ENCODE measurements at places on chromosomes 2 and 18.

GRCh38 chr18:56200381-56200911 is 437.9 kb downstream of the TXNL1 start:
- no peaks in the 10 kb centered on the region for H3K27me3 ChIP-seq
- H3K4me3 ChIP-seq: no peak overlapping the region
- H3K27ac ChIP-seq: no peak overlapping the region

- no peaks in the 10 kb centered on the region for H3K4me1 ChIP-seq
- no peak for DNase-seq
- H3K27ac ChIP-seq: no peak overlapping the region
- no peaks in the 10 kb centered on the region for H3K27me3 ChIP-seq
- no peaks in the 10 kb centered on the region for H3K36me3 ChIP-seq
Observed at GRCh38 chr2:69285379-69285894, 101.6 kb downstream of the GFPT1 start.

- no peaks in the 10 kb centered on the region for H3K27me3 ChIP-seq
- no peak overlapping the region for H3K4me3 ChIP-seq
- no peaks in the 10 kb centered on the region for H3K36me3 ChIP-seq
- peaks cover 7% of the 10 kb centered on the region for H3K4me1 ChIP-seq
- no peak overlapping the region for H3K27ac ChIP-seq
Observed at GRCh38 chr2:176171351-176172006, 14.4 kb downstream of the HOXD3 start.

DNA sequence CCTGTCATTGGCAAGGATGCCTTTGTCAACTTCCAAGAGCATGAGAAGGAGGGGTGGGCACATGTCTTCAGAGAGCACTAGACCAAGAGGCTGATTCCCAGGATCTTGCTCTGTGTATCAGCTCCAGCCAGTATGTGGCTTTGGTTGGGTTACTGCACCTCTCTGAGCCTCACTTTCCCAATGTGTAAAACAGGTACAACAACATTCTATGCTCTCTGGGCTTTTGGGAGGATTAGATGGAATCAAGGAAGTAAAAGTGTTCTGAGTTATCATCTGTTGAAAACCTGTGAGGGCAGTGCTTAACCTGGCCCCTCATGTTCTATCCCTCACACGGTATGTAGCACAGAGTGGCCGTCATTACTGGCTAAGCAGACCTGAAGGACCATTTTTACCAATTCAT is 103.9 kb downstream of the FHOD3 start:
- H3K27me3 ChIP-seq: no peaks in the 10 kb centered on the region
- no peaks in the 10 kb centered on the region for H3K4me1 ChIP-seq
- DNase-seq: no peak
- H3K27ac ChIP-seq: no peak overlapping the region
- H3K4me3 ChIP-seq: no peak overlapping the region
- no peaks in the 10 kb centered on the region for H3K36me3 ChIP-seq

GRCh38 chr2:210366675-210367080 is 51.7 kb upstream of the MYL1 start:
- H3K27me3 ChIP-seq: no peaks in the 10 kb centered on the region
- no peak overlapping the region for H3K27ac ChIP-seq
- no peaks in the 10 kb centered on the region for H3K36me3 ChIP-seq
- H3K4me3 ChIP-seq: no peak overlapping the region

DNA sequence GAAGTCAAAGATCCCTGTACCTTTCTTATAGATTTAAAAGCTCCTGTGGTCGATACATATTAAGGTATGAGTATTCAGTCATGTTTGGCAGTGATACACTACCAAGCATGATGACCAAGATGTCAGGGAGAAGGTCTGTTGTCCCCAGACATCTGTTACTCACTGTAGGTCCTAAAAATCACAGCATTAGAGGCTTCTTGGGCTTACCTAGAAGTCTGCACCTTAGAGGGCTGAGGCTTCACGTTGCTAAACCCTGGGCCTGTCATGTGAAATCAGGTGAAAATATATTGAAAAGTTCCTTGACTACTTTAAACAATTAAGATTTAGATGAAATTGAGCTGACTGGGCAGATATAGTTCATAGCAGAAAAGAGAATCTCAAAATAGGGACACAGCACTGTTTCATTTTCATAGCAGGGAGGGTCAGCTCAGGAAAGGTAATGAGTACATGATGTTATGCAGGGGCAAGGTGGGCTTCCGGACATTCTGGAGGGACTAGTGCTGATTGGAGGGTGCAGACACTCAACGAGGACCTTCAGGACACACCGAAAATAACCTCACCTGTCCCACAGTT is 78.7 kb downstream of the SPATS2L start:
- H3K27ac ChIP-seq: no peak overlapping the region
- no peak for DNase-seq
- H3K36me3 ChIP-seq: peaks cover 5% of the 10 kb centered on the region

- H3K27ac ChIP-seq: no peak overlapping the region
- no peak overlapping the region for H3K4me3 ChIP-seq
- H3K27me3 ChIP-seq: no peaks in the 10 kb centered on the region
- no peak for DNase-seq
- H3K36me3 ChIP-seq: no peaks in the 10 kb centered on the region
Observed at GRCh38 chr18:57131782-57132181, 15.1 kb upstream of the BOD1L2 start.

DNA sequence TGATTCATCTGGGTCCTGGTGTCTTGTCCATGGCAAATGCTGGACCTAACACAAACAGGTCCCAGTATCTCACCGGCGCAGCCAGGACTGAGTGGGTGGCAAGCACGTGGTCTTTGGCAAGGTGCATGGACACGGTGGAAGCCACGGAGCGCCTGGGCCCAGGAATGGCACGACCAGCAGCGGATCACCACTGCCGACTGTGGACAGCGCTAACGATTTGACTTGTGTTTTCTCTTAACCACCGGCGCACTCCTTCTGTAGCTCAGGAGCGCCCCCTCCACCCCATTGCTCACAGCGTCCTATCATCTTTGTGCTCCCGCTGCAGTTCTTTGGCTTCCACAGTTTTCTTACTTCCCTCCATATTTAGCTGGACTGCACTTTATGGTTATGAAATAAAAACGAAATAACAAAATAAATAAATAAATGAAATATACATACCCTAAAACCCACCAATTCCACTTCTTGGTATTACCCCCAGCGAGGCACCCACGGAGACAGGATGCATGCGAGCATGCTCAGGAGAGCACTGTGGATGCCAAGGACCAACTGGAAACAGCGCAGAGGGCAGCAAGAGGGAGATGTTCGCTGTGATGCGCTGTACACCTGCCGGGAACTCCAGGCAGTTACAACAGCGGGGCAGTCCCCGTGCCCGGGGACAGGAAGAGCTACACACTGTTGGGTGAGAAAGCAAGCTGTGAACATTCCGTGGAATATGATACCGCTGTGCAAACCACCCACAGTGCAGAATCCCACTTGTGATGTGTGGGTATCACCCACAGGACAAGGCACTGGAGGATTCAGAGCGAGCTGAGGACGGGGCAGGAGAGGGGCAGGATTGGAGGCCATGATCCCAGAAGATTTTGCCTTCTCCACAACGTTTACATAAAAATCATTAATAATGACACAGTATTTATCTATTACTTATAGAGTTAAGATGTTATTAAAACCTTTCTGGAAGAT is 7.0 kb upstream of the CIDEA start:
- H3K27ac ChIP-seq: no peak overlapping the region
- H3K36me3 ChIP-seq: no peaks in the 10 kb centered on the region
- DNase-seq: no peak
- no peak overlapping the region for H3K4me3 ChIP-seq
- no peaks in the 10 kb centered on the region for H3K27me3 ChIP-seq

- no peaks in the 10 kb centered on the region for H3K27me3 ChIP-seq
- no peaks in the 10 kb centered on the region for H3K4me1 ChIP-seq
- no peak overlapping the region for H3K27ac ChIP-seq
Observed at GRCh38 chr2:120480903-120481445, 135.0 kb downstream of the INHBB start.

DNA sequence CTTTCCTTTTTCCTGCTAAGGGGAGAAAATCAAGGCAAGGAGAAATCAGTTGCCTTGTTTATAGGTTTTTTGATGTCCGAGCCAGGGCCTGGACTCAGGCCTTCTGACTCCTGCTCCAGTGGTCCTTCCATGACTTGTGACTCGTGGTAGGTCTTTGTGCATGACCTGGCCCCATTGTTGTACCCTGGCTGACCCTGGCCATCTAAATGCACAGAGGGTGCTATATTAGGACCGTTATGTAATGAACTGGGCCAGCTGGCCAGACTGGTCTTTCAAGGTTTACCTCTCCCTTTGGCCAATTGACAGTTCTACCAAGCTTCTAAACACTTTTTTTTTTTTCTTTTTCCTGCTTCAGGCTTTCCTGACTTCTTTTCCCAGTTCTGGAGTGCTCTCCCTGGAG is 81.1 kb downstream of the SETBP1 start:
- peak; percentile 8 for DNase-seq
- H3K27ac ChIP-seq: no peak overlapping the region
- H3K4me1 ChIP-seq: 0 out of 2 replicates have a peak, but pooled peaks cover 4% of the 10 kb centered on the region
- no peak overlapping the region for H3K4me3 ChIP-seq

GRCh38 chr18:74994502-74995418 is 214.2 kb downstream of the PTGR3 start:
- no peaks in the 10 kb centered on the region for H3K4me1 ChIP-seq
- DNase-seq: no peak
- H3K4me3 ChIP-seq: no peak overlapping the region

GRCh38 chr18:39341129-39341528 is 1775.5 kb upstream of the CELF4 start:
- H3K4me1 ChIP-seq: peaks cover 13% of the 10 kb centered on the region
- no peaks in the 10 kb centered on the region for H3K27me3 ChIP-seq
- no peak for DNase-seq
- H3K36me3 ChIP-seq: no peaks in the 10 kb centered on the region
- H3K4me3 ChIP-seq: no peak overlapping the region

- H3K4me1 ChIP-seq: 0 out of 2 replicates have a peak, but pooled peaks cover 2% of the 10 kb centered on the region
- H3K27ac ChIP-seq: no peak overlapping the region
- H3K4me3 ChIP-seq: no peak overlapping the region
- H3K36me3 ChIP-seq: no peaks in the 10 kb centered on the region
Observed at GRCh38 chr2:214801068-214801467, 8.4 kb downstream of the BARD1 start.

- no peaks in the 10 kb centered on the region for H3K4me1 ChIP-seq
- no peak within 1 kb of the TSS for H3K4me3 ChIP-seq
- no peaks in the 10 kb centered on the region for H3K27me3 ChIP-seq
- H3K36me3 ChIP-seq: no peaks in the 10 kb centered on the region
Observed at GRCh38 chr2:233059797-233060500, at the start of gene INPP5D. Gene INPP5D, plus strand, starts transcription at chr2:233060342. Its CDS starts 137 bp downstream, at chr2:233060479.

GRCh38 chr2:179771791-179772190 is 89.6 kb downstream of the ZNF385B start:
- DNase-seq: no peak
- no peak overlapping the region for H3K27ac ChIP-seq
- no peaks in the 10 kb centered on the region for H3K36me3 ChIP-seq
- no peak overlapping the region for H3K4me3 ChIP-seq
- H3K4me1 ChIP-seq: no peaks in the 10 kb centered on the region

DNA sequence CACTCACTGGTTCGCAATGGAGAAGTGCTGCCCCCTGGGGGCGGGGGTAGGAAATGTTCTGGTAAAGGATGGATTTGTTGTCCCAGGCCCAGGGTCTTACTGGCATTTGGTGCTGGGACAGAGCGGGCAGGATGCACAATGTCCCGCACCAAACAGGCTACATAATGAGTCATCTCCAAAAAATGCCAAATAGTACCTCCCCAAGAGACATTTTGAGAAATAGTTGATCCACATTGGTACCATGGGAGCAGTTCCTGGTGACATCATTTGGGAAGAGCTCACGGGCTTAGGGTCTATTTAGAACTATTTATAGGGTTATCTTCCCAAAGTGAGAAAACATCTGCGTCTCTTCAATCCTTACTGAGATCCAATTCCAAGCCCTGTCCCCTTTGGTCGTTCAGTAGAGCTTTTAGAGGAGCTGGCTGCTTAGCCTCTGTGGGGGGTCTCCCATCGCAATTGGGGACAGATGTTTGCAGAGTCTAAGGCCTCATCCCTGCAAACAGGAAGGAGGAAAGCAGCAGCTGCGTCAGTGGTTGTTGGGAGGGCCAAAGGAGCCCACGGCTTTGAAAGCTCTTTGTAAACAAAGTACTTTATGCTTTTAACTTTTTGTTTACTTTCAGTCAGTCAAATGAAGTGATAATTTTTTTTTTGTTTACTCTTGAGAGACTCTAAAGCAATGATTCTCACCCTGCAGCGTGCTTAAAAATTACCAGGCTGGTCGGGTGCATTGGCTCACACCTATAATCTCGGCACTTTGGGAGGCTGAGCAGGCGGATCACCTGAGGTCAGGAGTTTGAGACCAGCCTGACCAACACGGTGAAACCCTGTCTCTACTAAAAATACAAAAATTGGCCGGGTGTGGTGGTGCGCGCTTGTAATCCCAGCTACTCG is 49.3 kb downstream of the GREB1 start:
- H3K27ac ChIP-seq: peak overlapping the region; percentile 21
- H3K27me3 ChIP-seq: no peaks in the 10 kb centered on the region
- H3K4me1 ChIP-seq: 0 out of 2 replicates have a peak, but pooled peaks cover 14% of the 10 kb centered on the region
- no peaks in the 10 kb centered on the region for H3K36me3 ChIP-seq

DNA sequence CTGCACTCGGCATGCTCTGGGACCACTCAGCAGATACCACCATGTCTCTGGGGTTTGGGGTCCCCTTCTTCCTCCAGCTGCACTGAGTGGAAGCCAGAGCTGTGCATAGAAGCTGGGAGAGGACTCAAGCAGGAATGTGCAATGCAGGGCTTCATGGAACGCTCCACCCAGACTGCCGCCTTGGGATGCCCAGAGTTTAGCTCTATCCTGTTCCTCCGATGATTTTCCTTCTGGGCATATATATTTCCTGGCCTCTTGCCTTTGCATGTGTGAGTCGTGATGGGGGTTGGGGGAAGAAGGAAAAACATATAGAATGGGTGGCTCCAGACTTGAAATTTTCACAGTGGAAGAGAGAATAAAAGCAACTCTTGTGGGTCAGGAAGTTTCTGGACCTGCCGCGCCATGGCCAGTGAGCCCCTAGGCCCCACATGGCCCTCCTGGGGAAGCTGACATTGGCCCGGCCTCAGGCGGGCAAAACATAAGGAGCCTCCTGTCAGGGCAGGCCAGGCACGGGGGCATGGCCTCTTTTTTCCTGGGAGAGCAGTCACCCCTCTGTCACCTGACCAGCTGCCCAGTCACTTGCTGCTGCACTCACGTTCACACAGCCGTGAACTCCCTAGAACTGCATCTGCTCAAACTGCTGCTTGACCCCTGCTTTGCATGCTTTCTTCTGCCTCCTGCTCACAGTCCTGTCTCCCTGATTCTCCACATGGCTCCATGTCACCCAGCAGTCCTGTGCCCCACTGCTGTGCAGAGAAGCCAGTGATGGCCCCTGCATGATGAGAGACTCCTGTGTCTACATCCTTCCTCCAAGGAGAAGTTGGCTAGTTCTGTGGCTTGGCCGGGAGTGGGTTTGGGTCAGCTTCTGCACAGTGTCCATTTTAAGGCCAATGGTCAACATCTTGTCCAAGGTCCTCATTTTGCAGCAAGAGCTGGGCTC is 197.8 kb downstream of the CTIF start:
- H3K4me1 ChIP-seq: no peaks in the 10 kb centered on the region
- no peak overlapping the region for H3K4me3 ChIP-seq
- H3K27me3 ChIP-seq: no peaks in the 10 kb centered on the region
- no peak overlapping the region for H3K27ac ChIP-seq

DNA sequence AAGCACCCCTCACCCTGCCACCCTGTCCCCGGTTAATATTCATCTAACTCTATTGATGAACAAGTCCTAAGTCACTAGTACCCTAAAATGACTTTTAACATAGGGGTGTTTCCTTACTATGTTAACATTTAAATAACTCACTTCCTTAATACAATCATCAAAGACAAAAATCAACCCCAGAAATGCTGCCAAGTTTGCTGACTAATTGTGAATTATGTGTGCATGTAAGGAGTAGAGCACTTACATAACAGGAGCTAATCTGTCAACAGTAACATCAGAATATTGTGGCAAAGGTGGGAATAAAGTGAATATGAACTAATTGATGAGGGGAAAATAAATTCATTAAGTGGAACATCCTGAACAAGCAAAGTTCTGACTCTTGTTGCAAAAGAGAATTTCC is 81.4 kb upstream of the ERBB4 start:
- no peak overlapping the region for H3K27ac ChIP-seq
- no peak overlapping the region for H3K4me3 ChIP-seq
- no peaks in the 10 kb centered on the region for H3K36me3 ChIP-seq

Data from Caco-2 (cell line).